ENCODE measurements at places on chromosomes 3 and 15. TPM values are rescaled to one million over a fixed set of nuclear protein-coding genes. Genes with fewer than 3 reads are reported as not detected.

The RPP14 gene
- total RNA-seq: 12.8 TPM

The C3orf85 gene
- total RNA-seq: not detected

The PIAS1 gene
- total RNA-seq: 24.4 TPM

The COMMD2 gene
- 30.5 TPM for total RNA-seq

The RTP3 gene
- total RNA-seq: not detected

The KBTBD12 gene
- total RNA-seq: not detected

The CAPN3 gene
- total RNA-seq: 4.5 TPM

The RNF7 gene
- total RNA-seq: 88.6 TPM

The CA12 gene
- total RNA-seq: 138 TPM

The PGBD4 gene
- total RNA-seq: 0.76 TPM

The RHOA gene
- 311 TPM for total RNA-seq

The HDDC3 gene
- total RNA-seq: 10.6 TPM

The GADL1 gene
- not detected for total RNA-seq

The SPATA12 gene
- not detected for total RNA-seq

The TMEM207 gene
- total RNA-seq: not detected

The NAALADL2 gene
- total RNA-seq: 2.4 TPM

The GP5 gene
- 0.08 TPM for total RNA-seq
